ENCODE measurements at places on chromosomes 12 and 14. TPM values are rescaled to one million over a fixed set of nuclear protein-coding genes. Genes with fewer than 3 reads are reported as not detected.

Gene CAPZA3
- total RNA-seq, result not detected

Gene SLC22A17
- total RNA-seq, result 0.90 TPM

Gene AQP6
- not detected for total RNA-seq

Gene MDGA2
- total RNA-seq, result not detected

Gene IFNG-AS1
- not detected for total RNA-seq

Gene PTGER2
- total RNA-seq, result not detected

Gene HHIPL1
- 1.2 TPM for total RNA-seq

Gene MYH7
- not detected for total RNA-seq

Gene CLEC1B
- total RNA-seq, result not detected

- DNase-seq, result no peak
Measured at GRCh38 chr14:44404036-44404435, 103.0 kb downstream of the FSCB start.

- no peak for DNase-seq
Measured at GRCh38 chr12:49537752-49538509, 899 bp upstream of the KCNH3 start.

DNA sequence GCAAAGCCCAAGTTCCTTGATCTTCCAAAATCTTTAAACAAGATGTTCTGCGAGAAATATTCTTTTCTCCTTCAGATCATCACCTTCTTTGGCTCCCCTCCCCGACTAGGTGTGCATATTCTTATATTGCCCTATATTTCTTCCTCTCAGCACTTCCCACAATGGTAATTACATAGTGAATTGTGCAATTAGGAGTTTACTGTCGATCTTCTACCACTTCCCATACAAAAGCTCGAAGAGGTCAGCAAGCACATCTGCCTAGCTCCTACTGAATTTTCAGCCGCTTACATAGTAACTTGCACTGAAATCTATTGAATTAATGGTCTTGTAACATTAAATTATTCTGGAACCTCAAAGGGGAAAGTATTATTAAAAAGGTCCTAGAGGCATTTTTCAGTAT, 16.7 kb downstream of the OSBPL8 start:
- no peak for DNase-seq

- no peak for DNase-seq
Measured at GRCh38 chr12:108801736-108802100, 55.7 kb downstream of the SSH1 start.

GRCh38 chr12:101552277-101552676, 42.5 kb upstream of the MYBPC1 start:
- DNase-seq, result peak; percentile 30

GRCh38 chr12:64625243-64626077, 15.2 kb downstream of the RASSF3 start:
- peak; percentile 91 for DNase-seq

- no peak for DNase-seq
Measured at GRCh38 chr14:71942904-71943694, 10.9 kb downstream of the RGS6 start.

DNA sequence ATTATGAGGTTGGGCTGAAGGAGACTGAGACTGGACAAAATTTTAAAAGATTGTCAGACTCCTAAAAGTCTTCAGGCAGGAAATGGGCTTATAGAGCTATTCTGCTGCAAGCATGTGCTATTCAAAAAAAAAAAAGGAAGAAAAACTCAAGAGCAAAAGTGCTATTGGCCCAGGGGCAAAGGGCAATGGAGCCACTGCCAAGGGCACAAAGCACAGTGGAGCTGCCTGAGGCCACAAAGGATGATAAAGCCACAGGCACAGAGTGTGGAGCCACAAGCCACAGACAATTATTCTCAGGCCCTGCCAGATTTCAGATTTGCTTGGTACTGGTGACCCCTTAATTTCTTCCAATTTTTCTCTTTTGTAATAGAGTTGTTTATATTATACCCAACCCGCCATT, 29.6 kb upstream of the GRIN2B start:
- DNase-seq, result no peak

GRCh38 chr12:118098911-118099671, 4.7 kb downstream of the VSIG10 start:
- DNase-seq, result peak; percentile 39

GRCh38 chr12:105214148-105214547, 21.8 kb downstream of the APPL2 start:
- peak; percentile 61 for DNase-seq

GRCh38 chr12:47950856-47951468, 12.4 kb upstream of the TMEM106C start:
- DNase-seq, result peak; percentile 85

DNA sequence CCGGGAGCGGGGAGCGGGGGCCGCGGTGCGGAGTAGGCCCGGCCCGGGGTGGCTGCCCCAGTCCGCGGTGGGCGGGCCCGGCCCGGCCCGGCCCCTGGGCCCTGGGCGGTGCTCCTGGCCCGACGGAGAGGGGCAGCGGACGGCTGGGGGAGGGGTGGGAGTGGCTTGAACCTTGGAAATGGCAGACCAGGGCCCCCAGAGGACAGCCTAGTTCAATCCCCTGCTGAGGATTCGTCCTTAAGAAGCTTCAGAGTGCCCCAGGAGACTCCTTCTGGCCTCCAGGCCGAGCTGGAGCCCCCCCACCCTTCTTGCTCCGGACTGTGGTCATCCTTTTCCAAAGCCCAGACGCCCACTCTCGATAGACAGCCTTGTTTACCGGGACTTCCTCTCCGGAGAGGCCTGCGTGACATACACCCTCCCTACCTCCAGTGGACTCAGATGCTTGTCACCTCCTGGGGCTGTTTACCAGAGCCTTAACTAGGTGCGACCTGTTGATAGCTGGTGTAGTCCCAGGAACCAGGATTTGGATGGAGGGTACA, 458 bp downstream of the KHNYN start:
- peak; percentile 42 for DNase-seq

DNA sequence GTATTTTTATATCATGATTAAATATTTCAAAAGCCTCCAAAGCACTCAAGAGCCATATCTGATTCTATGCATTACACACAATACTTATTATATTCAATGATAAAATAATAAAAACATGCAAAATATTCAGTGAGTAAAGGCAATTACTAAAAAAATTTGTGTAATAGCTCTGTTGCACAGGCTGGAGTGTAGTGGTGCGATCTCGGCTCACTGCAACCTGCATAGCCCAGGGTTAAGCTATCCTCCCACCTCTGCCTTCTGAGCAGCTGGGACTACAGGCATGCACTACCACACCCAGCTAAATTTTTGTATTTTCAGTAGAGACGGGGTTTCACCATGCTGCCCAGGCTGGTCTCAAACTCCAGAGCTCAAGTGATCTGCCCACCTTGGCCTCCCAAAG, 45.4 kb downstream of the SBNO1 start:
- no peak for DNase-seq

DNA sequence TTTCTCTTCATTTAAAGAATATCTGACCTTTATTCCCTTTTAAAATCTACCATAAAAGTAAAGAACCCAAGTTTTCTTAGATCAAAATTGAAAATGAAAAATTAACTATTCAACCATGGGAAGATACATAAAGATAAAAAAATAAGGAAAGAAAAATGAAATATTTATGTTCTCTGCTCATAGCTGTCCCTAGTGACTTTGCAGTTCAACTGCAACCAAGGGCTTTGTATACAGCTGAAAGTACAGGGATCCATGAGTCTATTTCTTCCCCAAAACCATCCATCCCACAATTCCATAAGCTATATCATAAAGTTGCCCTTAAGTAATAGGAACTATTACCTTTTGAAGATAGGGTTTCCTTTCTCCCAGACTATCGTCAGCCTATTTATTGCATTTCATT, 113.1 kb downstream of the ITPR2 start:
- no peak for DNase-seq

DNA sequence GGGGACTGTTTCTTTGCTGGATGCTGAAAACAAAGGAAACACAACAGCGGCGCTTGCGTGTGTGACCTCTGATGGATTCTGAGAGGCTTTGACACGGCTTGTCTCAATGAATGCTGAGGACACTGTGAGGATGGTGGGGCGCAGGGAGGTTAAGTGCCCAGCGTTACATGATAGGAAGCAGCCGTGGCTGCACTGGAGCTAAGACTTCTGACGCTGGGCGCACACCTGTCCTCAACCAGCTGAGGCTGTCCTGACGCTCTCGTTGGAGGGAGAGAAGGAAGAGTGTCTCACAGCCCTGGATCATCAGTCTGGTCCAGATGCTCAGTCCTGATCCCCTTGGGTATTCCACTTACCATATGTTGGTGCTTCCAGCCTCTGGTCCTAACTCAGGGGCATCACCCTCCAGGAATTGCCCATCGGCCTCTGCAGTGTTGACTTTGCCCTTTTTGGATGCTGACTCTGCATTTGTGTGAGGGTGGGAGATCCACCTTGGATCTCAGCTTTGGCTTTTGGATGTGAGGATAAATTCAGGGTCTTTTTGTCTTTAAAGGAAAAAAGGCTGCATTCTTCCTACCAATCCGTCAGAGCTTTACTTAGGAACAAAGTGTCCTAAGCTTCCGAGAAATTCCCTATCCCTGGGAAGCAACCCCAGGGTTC, 125.2 kb downstream of the ZNF664 start:
- DNase-seq, result no peak

GRCh38 chr12:102343361-102344121, 136.8 kb downstream of the IGF1 start:
- peak; percentile 71 for DNase-seq

DNA sequence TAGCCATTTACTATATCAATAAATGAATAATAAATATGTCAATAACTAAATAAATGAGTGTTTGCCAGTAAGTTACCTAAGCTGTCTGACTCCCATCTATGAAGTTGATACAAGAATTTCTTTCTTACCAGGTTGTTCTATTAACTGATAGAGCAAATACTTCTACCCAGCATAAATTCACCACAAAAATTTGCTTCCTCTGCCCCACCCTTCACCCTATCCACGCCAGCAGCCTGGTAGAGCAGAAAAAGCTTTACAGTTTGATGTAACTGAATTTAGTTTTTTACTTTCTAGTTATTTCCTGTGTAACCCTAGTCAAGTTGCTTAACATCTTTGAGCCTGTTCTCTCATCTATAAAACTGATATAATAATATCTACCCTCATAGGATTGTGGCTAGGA, 94.9 kb upstream of the SLC16A7 start:
- peak; percentile 11 for DNase-seq

DNA sequence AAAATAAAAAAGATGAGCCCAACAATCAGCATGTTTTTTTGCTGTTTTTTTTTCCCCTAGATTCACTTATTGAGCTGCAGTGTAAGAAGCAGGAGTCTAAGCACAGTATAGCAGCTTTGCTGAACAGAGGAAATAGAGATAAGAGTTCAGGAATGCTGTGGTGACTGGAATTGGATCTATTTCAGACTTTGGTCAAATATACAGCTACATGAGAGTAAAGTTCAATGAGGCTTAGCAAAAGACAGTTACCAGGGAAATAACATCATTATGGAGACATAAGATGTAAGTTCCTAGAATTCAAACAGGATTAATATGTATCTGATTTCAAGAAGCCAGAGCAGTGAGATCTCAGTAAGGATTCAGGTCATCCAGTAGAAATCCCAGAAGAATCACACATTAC, 613.0 kb downstream of the RPS29 start:
- no peak for DNase-seq

- no peak for DNase-seq
Measured at GRCh38 chr14:79878785-79879184, 332.5 kb downstream of the DIO2 start.

GRCh38 chr12:57866308-57867019, 19.9 kb upstream of the CTDSP2 start:
- DNase-seq, result no peak

- peak; percentile 88 for DNase-seq
Measured at GRCh38 chr12:67919406-67919805, 69.8 kb upstream of the IFNG-AS1 start.

GRCh38 chr14:69107407-69108003, 45.4 kb downstream of the DCAF5 start:
- peak; percentile 73 for DNase-seq

GRCh38 chr12:31820832-31821231, 92.0 kb upstream of the AMN1 start:
- DNase-seq, result no peak

- DNase-seq, result peak; percentile 89
Measured at GRCh38 chr12:38886064-38886463, 19.3 kb downstream of the CPNE8 start.

DNA sequence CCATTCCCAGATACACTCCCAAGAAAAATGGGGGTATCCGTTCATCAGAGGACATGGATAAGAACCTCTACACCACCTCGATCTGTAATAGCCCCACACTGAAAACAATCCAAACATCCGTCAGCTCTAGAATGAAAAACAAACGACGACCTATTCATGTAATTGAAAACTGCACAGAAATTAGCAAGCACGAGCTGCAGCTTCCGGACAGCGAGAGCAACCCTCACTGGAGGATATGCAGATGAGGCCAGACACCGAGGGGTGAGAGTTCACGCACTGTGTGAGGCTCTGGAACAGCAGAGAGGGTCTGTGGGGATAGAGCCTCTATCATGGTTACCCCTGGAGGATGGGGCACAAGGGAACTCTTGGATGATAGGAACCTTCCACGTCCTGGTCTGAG, 143.9 kb upstream of the NCOR2 start:
- no peak for DNase-seq

DNA sequence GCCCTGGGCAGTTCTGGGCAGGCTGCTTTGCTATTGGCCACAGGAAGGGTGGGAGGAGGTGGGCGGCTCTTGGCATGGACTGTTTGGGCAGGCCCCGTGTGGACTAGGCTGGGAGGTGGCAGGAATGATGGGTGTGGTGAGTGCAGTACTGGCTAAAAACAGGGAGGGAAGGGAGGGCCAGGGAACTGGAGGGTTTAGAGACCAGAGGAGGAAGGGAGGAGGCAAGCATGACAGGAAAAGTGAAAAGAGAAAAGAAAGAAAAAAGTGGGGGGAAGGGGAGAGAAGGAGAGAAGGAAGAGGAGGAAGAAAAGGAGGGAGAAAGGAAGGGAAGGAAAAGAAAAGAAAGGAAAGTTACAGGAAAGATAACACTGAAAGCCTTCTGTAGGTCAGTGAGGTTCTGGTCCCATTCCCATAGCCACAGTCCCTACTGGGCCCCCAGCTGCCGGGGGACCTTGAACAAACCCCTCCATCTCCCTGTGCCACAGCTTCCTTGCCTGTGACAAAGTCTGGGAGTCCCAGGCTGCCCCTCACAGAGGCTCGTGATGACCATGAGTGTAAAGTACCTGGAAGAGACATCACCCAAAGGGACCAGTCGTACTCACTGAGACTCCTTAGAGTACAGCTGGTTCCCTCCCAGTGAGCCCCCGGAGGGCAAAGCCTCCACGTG, 1.1 kb upstream of the C14orf132 start:
- peak; percentile 75 for DNase-seq

GRCh38 chr12:112261559-112261958, 120.7 kb downstream of the HECTD4 start:
- DNase-seq, result no peak

Measured in bronchial epithelial cell (primary cell).